ENCODE measurements at places on chromosomes 2 and 18.

GRCh38 chr2:229254206-229254605 is 16.9 kb downstream of the PID1 start:
- DNase-seq, result no peak

DNA sequence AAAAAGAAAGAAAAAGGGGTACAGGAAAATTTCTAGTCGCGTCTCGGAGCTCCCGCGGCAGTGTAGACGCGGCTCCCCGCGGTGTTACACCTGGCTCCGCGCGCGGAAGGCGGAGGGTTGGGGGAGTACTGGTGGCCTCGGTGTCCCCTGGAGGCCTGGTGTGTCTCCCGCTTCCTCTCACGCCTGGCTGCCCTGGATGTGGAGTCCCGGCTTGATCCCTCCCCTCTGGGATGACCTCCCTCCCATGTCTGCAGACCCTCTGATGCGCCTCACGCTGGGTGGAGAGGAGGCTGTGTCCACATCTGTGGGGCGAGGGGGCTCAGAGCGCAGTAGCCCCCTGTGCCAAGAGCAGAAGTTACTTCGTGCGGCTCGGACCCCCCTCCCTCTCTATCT is 1.2 kb downstream of the KIF5C start:
- DNase-seq, result no peak

GRCh38 chr2:140550821-140551220 is 1580.0 kb downstream of the LRP1B start:
- no peak for DNase-seq

DNA sequence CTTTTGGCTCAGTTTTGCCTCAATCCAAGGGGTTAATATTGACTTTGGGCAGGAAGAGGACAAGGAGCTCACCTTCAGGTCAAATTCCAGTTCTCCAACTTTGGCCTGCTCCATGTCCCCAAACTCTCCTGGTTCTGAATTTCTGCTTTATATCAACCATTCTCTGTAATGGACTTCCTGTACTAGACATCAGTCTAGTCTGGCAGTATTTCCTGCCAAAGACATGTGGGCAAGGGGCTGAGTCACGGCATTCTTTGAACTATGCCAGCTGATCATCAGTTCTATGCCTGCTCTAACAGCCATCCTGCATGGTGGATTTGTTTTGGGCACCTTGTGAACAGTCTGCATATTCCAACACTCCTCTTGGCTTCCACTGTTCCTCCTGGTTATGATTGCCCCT is 199.4 kb downstream of the ZEB2 start:
- no peak for DNase-seq

- DNase-seq, result no peak
Measured at GRCh38 chr2:12661489-12661888, 55.2 kb upstream of the TRIB2 start.

DNA sequence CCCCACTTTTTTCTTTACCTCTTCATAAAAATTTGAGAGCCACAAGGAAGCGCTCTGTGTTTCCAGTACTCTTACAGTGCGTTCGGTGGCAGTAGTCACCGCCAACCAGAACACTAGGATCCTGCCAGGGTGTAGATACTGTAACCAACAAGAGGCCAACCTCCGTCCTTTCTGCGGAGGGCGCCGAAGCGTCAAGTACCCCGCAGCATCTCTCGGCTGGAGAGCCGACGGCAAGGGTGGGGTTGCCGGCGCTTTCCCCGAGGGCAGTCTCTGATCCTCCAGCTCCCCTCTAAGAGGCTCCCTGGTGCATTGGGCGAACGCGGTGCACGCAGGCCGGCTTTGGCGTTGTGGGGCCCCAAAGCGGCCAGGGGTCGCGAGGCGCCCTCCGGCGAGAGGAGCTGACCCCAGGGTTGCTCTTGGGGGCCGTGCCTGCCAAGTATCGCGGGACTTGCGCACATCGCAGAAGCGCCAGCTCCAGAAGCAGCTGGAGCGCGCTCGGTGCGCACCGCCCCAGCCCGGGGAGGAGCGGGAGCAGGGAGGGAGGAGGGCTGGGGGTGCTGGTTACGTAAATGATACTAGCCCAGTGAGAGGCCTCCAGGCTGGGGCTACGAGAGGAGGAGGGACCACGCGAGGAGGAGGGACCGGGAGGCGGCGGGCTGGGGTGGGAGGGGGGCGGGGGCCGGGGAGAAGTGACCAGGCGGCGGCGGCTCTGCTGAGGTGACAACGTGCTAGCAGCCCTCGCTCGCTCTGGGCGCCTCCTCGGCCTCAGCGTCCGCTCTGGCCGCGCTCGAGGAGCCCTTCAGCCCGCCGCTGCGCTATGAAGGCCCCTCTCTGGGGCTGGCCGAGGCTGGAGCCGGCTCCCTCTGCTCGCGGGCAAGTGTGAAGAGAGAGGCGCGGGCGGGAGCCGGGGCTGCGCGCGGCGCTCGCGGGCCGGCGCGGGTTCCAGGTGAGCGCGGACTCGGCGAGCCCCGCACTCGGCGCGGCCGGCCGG is at the start of gene GALNT13:
Gene GALNT13, plus strand, starts transcription at position 692 of the 991 bp plus-strand sequence.
- DNase-seq, result no peak

DNA sequence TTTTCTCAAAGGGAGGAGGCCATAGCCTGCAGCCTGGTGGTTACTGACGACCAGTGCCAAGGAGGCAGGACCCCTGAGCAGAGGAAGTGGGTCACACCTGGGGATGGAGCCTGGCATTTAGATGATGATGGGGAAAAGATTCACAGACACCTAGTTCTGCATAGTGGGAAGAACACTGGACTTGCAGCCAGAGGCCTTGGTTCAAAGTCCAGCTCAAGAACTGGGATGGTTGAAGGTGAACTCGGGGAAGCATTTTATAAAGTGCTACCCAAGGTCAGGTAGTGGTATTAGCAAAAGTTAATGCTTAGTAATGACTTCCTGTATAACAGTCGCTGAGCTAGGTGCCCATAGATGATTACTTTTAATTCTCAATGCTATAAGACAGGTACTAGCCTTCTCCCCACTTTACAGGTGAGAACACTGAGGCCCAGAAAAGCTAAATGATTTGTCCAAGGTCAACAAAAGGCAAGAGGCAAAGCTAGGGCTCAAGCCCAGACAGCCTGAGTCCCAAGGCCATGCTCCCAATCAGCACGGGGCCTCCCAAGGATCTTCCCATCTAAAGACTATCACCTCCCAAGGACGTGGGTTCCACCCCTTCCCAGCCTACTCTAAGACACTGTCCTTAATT is 134.4 kb downstream of the TNS1 start:
- DNase-seq, result no peak

- no peak for DNase-seq
Measured at GRCh38 chr18:24212939-24213338, 74.1 kb downstream of the CABYR start.

DNA sequence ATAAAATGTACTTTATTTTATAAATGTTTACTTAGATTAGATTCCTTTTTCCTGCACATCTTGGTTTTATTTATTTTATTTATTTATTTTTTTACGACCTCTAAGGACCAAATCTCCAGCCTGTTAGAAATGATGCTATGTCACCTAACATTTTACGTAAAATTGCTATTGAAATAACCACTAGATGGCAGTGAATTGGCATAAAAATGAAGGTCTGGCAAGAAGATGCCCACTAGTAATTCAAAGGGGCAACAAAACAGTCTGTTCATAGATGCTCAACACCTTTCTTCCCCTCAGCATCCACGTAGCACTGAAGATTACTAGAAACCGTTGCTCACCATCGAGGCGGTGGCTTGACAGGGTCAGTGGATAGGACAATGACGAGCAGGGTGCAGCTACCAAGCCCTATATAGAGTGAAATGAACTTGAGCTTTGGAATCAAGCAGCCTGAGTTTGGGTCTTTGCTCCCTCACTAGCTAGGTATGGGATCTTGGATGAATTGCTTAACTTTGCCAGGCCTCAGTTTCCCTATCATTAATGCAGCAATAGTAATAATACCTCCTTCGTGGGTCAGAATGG is 128.7 kb upstream of the L3MBTL4 start:
- no peak for DNase-seq

DNA sequence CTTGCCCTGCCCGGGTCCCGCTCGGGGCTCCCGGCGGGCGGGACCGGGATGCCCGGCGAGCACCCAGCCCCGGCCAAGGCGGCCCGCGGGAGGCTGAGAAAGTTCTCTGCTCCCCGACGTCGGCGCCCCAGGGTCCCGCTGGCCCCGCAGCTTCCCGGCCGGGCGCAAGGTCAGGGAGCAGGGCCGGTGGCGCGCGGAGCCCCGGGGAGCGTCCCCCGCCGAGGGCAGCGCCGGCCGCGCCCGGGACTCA is 331 bp downstream of the SERPINE2 start:
- no peak for DNase-seq

DNA sequence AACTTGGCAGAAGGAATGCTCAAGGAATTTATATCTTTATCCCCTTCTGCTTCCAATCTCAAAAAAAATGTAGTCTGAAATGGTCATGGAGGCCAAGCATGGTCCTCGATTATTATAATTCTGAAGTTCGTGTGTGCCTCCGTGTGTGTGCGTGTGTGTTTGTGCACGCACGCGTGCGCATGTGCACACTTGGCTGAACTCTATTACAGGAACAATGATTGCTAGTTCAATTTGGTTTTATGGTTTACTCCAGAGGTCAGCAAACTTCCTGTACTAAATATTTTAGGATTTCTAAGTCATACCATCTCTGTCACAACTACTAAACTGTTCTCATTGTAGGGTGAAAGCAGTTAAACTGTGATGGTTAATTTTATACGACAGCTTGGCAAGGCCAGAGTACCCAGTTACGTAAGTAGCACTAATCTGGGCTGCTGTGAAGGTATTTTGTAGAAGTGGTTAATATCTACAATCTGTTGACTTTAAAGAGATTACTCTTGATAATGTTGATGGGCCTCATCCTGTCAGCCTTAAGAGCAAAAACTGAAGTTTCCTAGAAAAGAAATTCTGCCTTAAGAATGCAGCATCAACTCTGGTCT is 5.8 kb upstream of the MARCHF7 start:
- no peak for DNase-seq

- no peak for DNase-seq
Measured at GRCh38 chr2:24237313-24237712, 62.5 kb downstream of the FAM228A start.

DNA sequence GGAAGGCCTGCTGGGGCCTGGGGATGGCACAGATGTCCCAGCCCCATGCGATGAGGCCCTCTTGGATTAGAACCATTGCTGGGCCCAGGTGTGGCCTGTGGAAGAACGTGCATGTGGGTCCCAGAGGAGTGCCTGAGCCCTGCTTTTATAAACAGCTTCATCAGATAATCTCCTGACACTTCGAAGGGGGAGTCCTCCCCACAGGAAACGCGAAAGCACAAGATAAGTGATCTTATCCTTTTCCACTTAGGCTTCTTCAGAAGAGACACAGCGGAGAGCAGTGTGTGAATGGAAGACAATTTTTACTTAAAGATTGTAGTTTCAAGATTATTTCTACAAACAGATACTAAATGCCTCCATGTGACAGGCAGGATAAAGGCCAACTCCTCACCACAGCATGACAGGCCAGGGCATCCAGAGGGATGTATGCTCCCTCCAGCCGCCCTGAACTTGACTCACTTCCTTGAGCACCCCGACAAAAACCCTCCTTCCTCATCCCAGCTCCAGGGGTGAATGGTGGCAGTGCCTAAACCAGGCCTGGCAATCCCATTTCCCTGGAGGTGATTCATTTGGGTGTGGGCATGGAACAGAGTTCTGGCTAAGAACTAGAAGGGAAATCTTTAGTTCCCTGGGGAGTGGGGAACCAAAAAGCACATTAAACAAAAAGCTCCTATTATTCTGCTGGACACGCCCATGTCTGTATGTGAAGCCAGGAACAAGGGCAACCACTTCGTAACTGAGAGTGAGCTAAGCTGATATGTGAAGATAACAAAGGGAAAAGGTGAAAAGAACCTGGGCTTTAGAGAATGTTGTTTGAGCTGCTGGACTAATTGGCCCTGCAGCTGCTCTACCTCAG is 56.2 kb upstream of the TMEM163 start:
- no peak for DNase-seq

DNA sequence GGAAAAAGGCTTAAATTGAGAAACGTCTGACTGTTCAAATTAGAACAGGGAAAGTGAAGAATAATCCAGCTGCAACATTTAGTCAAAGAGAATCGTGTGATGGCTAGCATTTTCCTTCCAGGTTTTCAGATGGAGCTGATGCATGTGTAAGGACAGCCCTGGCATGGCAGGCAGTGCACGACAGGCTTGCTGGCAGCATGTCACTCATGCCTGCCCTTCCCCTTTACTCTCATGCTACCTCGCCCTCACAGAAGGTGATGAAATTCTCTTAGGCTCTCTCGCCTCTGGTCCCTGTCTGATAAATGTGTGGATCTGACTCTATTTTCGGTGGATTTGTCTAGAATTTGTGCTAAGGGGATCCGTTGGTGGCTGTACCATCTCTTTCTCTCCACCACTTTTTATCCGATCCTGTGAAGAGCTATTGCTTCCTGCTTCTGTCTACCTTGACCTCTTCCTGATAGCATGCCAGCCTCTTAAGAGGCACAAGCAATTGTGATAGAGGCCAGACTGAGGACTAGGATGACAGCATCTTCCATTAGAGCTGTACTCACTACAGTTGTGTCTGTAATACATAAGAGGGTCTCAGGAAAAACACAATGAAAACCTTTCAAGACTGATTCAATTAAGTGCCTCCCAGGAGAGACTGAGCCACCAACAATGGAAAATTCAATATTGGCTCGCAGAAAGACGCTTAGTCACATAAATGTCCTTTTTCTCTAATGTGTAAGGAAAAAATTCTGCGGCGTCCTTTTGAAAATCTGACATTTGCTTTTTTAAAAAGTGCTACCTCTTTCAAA is 65.6 kb upstream of the NOSTRIN start:
- no peak for DNase-seq

GRCh38 chr2:238644095-238645081 is 203.5 kb upstream of the TWIST2 start:
- no peak for DNase-seq

DNA sequence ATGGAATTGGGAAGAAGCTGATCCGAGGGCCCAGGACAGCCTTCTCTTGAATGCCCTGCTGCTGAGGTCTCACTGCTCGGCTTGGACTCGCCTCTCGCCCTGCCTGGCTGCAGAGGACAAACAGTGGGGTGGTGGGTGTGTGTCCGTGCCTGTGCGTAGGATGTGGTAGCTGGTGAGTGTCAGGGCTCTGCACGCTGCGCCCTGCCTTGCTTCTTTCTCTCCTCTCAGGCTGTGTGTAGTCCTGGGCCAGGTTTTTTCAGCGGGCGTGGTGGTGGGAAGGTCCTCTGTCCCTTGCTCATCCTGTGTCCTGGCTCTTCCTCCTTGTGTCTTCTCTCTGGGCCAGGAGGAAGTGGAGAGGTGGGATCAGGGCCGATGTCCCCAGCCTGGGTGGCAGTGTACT is 44.8 kb downstream of the RRM2 start:
- DNase-seq, result no peak

GRCh38 chr18:47191961-47192360 is 15.8 kb upstream of the IER3IP1 start:
- DNase-seq, result no peak

DNA sequence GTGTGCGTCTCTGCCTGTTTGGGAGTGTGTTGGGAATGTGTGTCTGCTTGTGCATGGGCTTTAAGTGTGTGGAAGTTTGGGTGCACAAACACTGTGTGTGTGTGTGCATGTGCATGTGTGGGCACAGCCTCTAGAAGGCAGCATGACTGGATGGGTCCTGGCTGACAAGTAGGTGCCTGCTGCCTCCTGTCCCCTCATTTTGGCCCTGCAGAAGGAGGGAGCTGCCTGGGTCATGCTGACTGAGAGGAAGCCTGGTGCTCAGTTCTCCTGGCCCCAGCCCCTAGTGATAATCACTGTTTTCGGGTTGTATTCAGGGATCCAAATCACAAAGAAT is 34.1 kb downstream of the GLI2 start:
- DNase-seq, result no peak
